Activated CD8-positive, alpha-beta memory T cell treated with anti-CD3 and anti-CD28 coated beads, Interleukin-2, amount 10 ng/mL, durations not matched to agents 7 days and 5 days (primary cell): ENCODE measurements at places on chromosomes 2 and 18. TPM values are rescaled to one million over a fixed set of nuclear protein-coding genes. Genes with fewer than 3 reads are reported as not detected.

- H3K4me3 ChIP-seq, result no peak overlapping the region
- DNase-seq, result no peak
- H3K36me3 ChIP-seq, result no peaks in the 10 kb centered on the region
- no peaks in the 10 kb centered on the region for H3K27me3 ChIP-seq
- no peak overlapping the region for H3K27ac ChIP-seq
These were observed 1317.1 kb upstream of the ZEB2 start for GRCh38 chr2:145836986-145837385.

- no peak for DNase-seq
- no peak overlapping the region for H3K4me3 ChIP-seq
- H3K27me3 ChIP-seq, result peaks cover 2% of the 10 kb centered on the region
- H3K36me3 ChIP-seq, result no peaks in the 10 kb centered on the region
- no peak overlapping the region for H3K27ac ChIP-seq
These were observed 151.3 kb downstream of the KLHL29 start for GRCh38 chr2:23536326-23536725.

DNA sequence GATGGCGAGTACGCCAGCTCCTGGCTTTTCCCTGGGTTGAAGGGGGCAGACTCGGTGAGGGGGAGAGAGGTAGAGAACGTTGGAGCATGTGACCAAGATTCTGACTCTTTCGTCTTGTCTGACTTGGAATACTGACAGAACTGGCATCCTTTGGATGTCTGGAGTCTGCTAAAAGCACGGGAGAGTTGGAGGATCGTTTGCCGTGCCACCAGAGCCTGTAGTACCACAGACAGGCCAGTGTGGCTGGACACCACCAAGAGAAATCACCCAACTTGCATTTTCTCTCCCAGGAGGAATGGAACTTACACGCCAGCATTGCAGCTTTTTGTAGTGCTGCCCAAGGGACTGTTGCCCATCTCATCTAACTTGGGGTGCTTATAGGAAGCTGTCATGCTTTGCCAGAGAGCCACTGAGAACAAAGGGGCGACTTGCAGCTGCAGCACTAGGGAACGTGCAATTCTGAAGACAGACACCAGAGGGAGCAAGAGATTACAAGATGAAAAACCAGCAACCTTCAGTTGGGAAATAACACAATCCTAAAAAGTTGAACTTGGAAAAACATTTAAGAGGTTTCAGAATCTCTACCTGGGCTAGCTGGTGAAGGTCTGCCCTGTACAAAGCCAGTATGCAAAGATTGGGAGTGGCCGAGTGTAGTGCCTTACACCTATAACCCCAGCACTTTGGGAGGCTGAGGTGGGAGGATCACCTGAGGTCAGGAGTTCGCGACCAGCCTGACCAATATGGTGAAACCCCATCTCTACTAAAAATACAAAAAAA, 24.1 kb downstream of the PSMG2 start:
- H3K4me3 ChIP-seq, result no peak overlapping the region
- H3K27ac ChIP-seq, result no peak overlapping the region
- DNase-seq, result peak; percentile 70
- peaks cover 1% of the 10 kb centered on the region for H3K4me1 ChIP-seq

GRCh38 chr2:215811409-215812345, 201.7 kb downstream of the MREG start:
- H3K4me1 ChIP-seq, result peaks cover 18% of the 10 kb centered on the region
- no peak for DNase-seq
- peak overlapping the region; percentile 59 for H3K27ac ChIP-seq
- no peak overlapping the region for H3K4me3 ChIP-seq
- peaks cover 37% of the 10 kb centered on the region for H3K27me3 ChIP-seq
- H3K36me3 ChIP-seq, result no peaks in the 10 kb centered on the region

DNA sequence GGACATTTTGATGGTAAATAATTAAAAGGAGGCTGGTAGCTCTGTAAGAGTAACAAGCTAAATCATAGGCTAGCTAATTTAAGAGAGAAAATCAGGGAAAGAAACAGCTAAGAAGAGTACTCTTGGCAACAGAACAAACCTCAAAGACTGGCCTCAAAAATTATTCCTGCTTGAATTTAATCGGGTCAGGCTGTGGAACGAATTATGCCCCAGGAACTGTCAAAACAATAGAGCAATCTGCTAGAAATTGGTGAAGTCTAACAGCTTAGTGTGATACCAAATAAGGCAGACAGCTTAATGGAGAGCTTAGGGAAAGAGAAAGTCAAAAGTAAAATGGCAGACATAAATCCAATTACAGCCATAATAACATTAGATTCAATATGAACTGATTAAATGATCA, 215.7 kb downstream of the MREG start:
- H3K27me3 ChIP-seq, result peaks cover 2% of the 10 kb centered on the region
- no peak overlapping the region for H3K4me3 ChIP-seq
- DNase-seq, result no peak
- H3K4me1 ChIP-seq, result peaks cover 14% of the 10 kb centered on the region
- H3K36me3 ChIP-seq, result no peaks in the 10 kb centered on the region

- H3K4me1 ChIP-seq, result no peaks in the 10 kb centered on the region
- H3K27ac ChIP-seq, result no peak overlapping the region
- H3K36me3 ChIP-seq, result no peaks in the 10 kb centered on the region
- no peak for DNase-seq
- H3K4me3 ChIP-seq, result no peak overlapping the region
These were observed 552.4 kb upstream of the CDH2 start for GRCh38 chr18:28729321-28729720.

GRCh38 chr2:197372592-197372991, 62.0 kb upstream of the ANKRD44 start:
- no peak overlapping the region for H3K4me3 ChIP-seq
- peaks cover 15% of the 10 kb centered on the region for H3K4me1 ChIP-seq
- no peak for DNase-seq
- no peak overlapping the region for H3K27ac ChIP-seq
- no peaks in the 10 kb centered on the region for H3K27me3 ChIP-seq
- H3K36me3 ChIP-seq, result no peaks in the 10 kb centered on the region

- H3K27ac ChIP-seq, result peak overlapping the region; percentile 87
- H3K4me3 ChIP-seq, result peak overlapping the region; percentile 74
- peaks cover 9% of the 10 kb centered on the region for H3K36me3 ChIP-seq
- peak; percentile 80 for DNase-seq
These were observed 193.7 kb upstream of the ID2 start for GRCh38 chr2:8488001-8488738.

DNA sequence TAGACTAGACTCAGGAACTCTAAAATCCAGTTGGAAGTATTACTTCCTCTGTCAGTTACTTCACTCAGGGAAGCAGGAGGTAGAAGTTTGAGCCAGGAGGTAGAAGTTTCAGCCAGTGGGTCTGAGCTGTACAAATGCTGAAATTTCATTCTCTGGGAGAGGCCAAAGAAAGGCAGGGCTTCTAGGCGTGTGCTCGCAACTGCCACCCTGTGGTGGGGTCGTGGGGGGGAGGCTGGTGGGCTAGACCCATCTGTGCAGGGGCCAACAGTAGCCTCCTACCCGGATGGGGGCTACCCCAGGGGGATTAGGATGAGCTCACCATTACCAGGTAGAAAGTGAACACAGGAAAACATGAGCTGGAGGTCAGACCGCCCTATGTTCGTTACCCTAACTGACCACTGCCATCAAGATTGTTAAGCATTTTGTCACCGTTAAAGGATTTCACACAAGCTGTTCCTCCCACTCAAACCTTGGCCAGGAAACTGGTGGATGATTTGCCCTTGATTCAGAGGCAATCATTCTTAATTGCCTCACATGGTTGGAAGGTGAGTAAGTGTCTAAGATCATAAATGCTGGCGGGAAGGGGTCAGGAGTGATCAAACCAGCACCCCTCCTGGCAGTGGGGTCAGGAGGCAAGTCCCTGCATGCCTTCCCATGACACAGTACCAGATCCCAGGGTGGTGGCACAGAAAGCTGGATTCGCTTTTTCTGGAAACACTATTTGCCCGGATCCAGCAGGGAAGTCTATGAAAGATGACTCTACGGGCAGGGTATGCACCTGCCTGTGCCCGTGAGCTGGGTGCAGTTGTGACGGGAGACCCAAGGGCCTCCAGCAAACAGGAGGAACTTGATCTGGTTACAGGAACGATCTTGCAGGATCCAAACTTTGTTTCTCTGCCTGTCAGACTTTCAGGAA, 5.2 kb upstream of the FHL2 start:
- DNase-seq, result no peak
- no peaks in the 10 kb centered on the region for H3K4me1 ChIP-seq
- no peak overlapping the region for H3K27ac ChIP-seq
- H3K27me3 ChIP-seq, result peaks cover 53% of the 10 kb centered on the region

DNA sequence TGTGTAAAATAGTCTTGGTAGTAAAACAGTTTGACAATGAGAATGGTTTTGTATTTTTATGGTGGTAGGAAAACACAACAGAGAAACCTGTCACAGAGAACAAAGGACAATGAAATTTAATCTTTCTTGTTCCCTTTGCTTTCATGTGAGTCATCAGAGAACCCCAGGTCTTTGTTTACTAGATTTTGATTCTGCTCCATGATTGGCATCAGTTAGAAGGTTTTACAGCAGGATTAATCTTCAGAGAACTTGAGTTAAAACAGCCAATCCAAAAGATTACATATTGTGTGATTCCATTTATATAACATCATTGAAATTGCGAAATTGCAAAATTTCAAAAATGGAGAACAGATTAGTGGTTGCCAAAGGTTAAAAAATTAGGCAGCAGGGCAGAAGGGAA, 2.5 kb downstream of the APLF start:
- no peak overlapping the region for H3K4me3 ChIP-seq
- peaks cover 26% of the 10 kb centered on the region for H3K4me1 ChIP-seq
- H3K36me3 ChIP-seq, result peaks cover 8% of the 10 kb centered on the region
- DNase-seq, result no peak
- H3K27me3 ChIP-seq, result no peaks in the 10 kb centered on the region

DNA sequence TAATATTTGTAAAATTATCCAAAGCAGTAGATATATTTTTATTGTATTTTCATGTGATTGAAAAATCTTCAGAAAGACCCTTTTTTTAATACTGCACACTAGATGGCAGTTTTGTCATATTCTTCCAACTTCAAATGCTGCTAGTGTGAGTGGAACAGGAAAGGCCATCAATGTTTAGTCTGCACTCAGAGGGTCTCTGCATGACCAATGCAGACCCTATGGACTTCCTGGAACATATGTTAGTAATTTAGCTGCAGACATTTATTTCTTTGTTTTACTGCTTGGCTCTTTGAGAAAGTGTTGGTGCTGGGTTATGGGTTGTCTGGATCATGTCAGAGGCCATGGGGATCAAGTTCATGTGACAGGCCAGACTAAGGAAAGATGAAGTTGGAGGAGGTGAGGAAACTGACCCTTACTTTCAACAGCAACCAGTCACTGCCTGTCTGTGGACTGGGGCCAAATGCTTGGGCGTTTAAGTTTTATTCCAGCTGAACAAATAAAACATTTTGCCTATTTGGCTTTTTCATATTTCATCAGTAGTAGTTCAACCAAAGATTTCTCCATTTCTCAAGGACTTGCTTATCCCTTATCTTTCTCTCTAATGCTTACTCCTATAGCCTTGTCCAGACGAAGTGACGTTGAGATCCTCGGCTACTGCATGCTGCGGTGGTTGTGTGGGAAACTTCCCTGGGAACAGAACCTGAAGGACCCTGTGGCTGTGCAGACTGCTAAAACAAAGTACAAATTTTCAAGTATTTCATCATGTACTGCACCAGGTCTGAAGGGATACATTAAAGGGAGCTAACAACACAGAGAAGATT, 84.8 kb downstream of the VRK2 start:
- H3K36me3 ChIP-seq, result peaks cover 12% of the 10 kb centered on the region
- no peaks in the 10 kb centered on the region for H3K27me3 ChIP-seq
- H3K27ac ChIP-seq, result no peak overlapping the region
- H3K4me3 ChIP-seq, result no peak overlapping the region

GRCh38 chr2:131156452-131157149, 51.5 kb downstream of the PLEKHB2 start:
- H3K27ac ChIP-seq, result peak overlapping the region; percentile 86
- H3K27me3 ChIP-seq, result no peaks in the 10 kb centered on the region
- H3K4me1 ChIP-seq, result peaks cover 29% of the 10 kb centered on the region
- H3K36me3 ChIP-seq, result no peaks in the 10 kb centered on the region
- DNase-seq, result peak; percentile 58

DNA sequence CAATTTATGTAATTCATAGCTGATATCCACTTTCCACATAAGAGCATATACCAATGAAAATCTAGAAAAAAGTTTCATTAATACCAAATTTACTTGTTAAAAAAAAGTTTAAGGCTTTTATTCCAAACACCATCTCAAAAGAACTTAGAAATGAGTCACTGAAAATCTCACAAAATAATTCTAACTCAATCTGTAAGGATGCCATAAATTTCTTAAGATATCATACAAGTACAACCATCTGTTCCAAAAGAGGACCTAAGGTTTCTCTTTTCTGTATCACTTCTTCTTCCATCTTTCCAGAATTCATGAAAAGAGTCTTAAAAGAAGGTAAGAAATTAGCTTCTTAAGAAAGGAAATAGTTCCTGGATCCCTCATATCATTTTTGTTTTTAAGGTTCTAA, 60.4 kb downstream of the TRIP12 start:
- no peak for DNase-seq
- no peak overlapping the region for H3K4me3 ChIP-seq
- peaks cover 19% of the 10 kb centered on the region for H3K4me1 ChIP-seq
- H3K36me3 ChIP-seq, result peaks cover 30% of the 10 kb centered on the region
- H3K27me3 ChIP-seq, result no peaks in the 10 kb centered on the region
- H3K27ac ChIP-seq, result no peak overlapping the region

DNA sequence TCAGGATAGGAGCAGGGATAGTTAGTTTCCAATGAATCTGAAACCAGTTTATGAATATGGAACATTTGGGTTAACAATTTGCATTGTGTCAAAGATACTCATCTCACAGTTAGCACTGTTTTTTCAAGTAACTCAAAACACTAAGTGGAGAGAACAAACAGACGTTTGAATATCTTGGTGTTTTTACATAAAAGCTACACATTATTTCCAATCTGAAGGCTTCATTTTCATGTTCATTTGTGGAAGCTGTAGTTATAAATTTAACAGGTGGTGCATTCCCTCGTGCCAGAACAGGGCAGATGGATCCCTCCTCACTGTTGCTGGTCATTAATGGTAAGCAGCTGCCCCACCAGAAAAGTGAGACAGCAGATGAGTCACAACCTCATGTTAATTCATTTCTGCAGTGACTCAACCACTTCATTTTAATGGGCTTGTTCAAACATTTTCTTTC, 286.9 kb downstream of the TMX3 start:
- H3K4me1 ChIP-seq, result no peaks in the 10 kb centered on the region
- DNase-seq, result no peak
- H3K4me3 ChIP-seq, result no peak overlapping the region
- H3K27me3 ChIP-seq, result no peaks in the 10 kb centered on the region
- H3K36me3 ChIP-seq, result no peaks in the 10 kb centered on the region

- H3K36me3 ChIP-seq, result no peaks in the 10 kb centered on the region
- no peak overlapping the region for H3K4me3 ChIP-seq
- no peak overlapping the region for H3K27ac ChIP-seq
- no peak for DNase-seq
- no peaks in the 10 kb centered on the region for H3K4me1 ChIP-seq
- H3K27me3 ChIP-seq, result no peaks in the 10 kb centered on the region
These were observed 52.2 kb downstream of the NRP2 start for GRCh38 chr2:205734436-205735037.

GRCh38 chr2:102273619-102274211, 37.6 kb upstream of the IL1RL1 start:
- no peak overlapping the region for H3K4me3 ChIP-seq
- no peak overlapping the region for H3K27ac ChIP-seq
- no peak for DNase-seq

TMEM237 gene
- total RNA-seq, result 19.6 TPM

CCDC85A gene
- not detected for total RNA-seq

TCF7L1 gene
- total RNA-seq, result not detected

B4GALT6 gene
- 1.8 TPM for total RNA-seq

HRH4 gene
- total RNA-seq, result not detected

CMPK2 gene
- 164 TPM for total RNA-seq
